ENCODE measurements at places on chromosomes 2 and 18. TPM values are rescaled to one million over a fixed set of nuclear protein-coding genes. Genes with fewer than 3 reads are reported as not detected.

Gene SLC66A3
- total RNA-seq: 9.7 TPM

Gene CPLX4
- not detected for total RNA-seq

Gene EMX1
- not detected for total RNA-seq

DNA sequence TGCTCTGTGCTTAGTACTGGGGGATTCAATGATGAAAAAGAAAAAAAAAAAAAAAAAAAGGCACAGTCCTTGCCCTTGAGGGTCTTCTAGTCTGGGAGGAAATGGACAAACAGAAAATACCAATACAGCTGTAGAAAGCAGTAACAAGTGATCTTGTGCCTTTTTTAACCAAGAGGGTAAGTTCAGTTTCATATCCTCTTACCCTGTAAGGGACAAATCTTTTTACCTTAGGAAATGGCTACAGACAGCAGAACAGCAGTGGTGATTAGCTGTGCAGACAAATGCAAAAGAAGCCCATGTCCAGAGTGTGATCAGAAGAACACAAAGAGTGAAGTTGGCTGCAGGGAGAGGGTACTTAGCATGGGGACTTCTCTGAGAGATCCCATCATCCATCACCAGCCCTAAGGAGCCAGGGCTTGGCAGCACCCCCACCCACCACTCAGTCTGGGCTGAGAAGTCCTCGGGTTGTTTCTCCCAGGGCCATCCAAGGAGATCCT lies 102.9 kb downstream of the ALPK2 start:
- DNase-seq: no peak

DNA sequence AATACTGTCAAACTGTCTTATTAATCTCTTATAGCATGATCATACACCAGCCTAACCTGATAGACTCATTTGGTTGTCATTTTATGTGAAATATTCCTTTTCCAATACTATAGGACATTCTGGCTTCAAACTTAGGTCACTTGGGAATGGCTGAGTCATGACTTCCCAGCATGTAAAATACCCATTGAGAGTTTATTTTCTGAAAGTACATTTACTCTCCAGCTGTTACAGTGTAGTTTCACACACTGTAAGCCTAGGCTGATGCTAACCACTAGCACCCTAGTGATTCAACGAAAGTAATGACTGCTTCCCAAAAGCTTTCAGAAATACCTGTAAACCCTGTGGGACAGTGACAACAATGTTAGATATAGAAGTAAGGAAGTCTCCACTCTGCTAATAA lies 93.8 kb downstream of the FIGN start:
- DNase-seq: no peak

GRCh38 chr2:102664471-102664909 lies 45.1 kb downstream of the SLC9A2 start:
- no peak for DNase-seq

GRCh38 chr2:73448856-73449255 lies 63.2 kb downstream of the ALMS1 start:
- no peak for DNase-seq
